ENCODE measurements at places on chromosomes 7 and 10.

DNA sequence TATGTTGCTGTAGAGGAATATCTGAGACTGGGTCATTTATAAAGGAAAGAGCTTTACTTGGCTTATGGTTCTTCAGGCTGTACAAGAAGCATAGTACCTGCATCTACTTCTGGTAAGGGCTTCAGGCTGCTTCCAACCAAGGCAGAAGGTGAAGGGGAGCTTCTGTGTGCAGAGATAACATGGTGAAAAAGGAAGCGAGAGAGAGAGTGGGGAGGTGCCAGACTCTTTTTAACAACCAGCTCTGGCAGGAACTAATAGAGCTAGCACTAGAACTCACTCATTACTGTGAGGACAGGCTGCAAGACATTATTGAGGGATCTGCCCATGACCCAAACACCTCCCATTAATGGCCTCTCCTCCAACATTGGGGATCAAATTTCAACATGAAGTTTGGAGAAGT lies 94.5 kb downstream of the KIF20B start:
- DNase-seq: no peak

GRCh38 chr10:100887761-100888296 lies 24.9 kb upstream of the SLF2 start:
- no peak for DNase-seq

GRCh38 chr7:90933984-90934383 lies 330.2 kb upstream of the FZD1 start:
- no peak for DNase-seq

GRCh38 chr10:74976565-74976964 lies 134.9 kb upstream of the SAMD8 start:
- no peak for DNase-seq

All from stimulated activated CD4-positive, alpha-beta T cell treated with anti-CD3 and anti-CD28 coated beads, Interleukin-4, amount 100 ng/mL, for 1 hour (primary cell).